ENCODE measurements at places on chromosomes 2 and 18.

GRCh38 chr2:22037274-22037673, 913.5 kb downstream of the TDRD15 start:
- DNase-seq = no peak

- no peak for DNase-seq
Measured at GRCh38 chr2:47897883-47898731, 8.2 kb downstream of the FBXO11 start.

DNA sequence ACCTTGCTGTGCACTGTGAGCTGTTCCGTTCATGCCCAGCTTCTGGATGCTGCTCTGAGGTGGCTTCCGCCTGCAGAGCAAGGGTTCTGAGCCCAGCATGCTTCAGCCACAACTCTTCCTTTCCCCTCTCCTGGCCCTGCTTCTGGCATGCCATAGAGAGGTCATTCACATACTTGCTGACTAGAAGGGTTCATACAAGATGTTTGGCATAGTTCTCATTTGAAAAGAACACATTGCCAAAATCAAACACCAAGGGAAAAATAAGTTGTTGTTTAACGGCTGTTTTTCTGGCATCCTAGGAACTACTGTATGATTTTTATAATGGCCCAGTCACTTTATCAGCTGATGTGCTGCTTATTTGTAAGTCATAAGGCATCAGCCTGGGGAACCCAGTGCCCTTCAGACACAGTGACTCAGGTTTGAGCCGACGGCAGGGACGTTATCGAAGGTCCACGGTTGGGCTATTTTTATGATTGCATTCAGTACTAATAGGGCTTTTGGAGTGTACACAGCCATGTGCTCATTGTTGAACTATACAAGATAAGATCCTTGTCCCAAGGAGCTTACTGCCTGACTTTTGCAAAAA, 53.9 kb upstream of the CTAGE1 start:
- no peak for DNase-seq

GRCh38 chr2:59462422-59463197, 1090.8 kb downstream of the BCL11A start:
- DNase-seq = no peak

DNA sequence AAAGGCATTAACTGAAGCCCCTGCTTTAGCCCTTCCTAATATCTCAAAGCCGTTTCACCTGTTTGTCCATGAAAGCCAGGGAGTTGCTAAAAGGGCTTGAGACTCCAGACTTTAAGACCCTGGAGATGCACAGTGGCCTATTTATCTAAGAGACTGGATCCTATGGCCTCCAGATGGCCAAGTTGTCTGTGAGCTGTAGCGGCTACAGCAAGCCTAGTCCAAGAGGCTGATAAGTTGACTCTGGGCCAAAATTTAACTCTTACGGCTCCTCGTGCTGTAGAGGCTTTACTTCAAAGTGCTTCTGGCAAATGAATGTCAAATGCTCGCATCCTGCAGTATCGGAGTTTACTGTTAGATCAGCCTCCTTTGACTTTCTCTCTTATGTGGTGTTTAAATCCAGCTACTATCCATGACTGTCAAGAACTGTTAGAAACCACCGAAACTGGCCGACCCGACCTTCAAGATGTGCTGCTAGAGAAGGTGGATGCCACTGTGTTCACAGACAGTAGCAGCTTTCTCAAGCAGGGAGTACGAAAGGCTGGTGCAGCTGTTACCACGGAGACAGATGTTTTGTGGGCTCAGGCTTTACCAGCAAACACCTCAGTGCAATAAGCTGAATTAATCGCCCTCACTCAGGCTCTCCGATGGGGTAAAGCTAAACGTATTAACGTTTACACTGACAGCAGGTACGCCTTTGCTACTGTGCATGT, 336.7 kb upstream of the CNTNAP5 start:
- DNase-seq = no peak

GRCh38 chr2:7029291-7030059, 112.3 kb downstream of the RNF144A start:
- DNase-seq = no peak
